ENCODE measurements at places on chromosomes 5 and 9.

DNA sequence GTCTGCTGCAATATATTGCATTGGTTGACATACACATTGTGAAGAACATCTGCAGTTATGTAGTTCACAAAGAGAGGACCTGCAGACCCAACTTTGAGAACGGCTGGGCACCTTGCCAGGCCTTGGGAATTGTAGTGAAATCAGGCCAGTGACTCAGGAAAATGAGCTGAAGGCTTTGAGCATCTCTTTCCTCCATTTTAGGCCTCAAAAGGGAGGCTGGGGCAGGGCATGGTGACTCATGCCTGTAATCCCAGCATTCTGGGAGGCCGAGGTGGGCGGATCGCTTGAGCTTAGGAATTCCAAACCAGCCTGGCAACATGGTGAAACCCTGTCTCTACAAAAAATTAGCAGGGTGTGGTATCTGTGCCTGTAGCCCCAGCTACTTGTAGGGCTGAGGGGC lies 1.4 kb upstream of the IPPK start:
- no peak for DNase-seq

- no peak for DNase-seq
Observed at GRCh38 chr5:141010047-141010793, 41.0 kb upstream of the PCDHB1 start.

- no peak for DNase-seq
Observed at GRCh38 chr9:94443032-94443722, 111.7 kb upstream of the PCAT7 start.

DNA sequence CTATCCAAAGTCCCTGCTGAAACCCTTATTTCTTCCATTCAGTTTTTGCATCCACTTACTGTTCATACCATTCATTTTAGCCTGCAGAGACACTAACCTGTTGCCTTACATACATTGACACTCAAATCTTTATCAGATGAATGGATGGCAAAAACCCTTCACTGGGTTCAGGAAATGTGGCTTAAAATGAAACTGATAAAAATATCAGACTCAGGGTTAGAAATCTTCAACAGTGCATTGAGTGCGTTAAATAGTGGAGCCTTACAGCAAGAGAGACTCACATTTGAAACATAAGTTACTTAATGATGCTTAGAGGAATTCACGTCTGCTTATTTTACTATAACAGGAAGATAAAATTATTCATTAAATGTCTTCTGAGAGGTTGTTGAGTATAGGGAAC lies 28.0 kb upstream of the BNC2 start:
- no peak for DNase-seq

DNA sequence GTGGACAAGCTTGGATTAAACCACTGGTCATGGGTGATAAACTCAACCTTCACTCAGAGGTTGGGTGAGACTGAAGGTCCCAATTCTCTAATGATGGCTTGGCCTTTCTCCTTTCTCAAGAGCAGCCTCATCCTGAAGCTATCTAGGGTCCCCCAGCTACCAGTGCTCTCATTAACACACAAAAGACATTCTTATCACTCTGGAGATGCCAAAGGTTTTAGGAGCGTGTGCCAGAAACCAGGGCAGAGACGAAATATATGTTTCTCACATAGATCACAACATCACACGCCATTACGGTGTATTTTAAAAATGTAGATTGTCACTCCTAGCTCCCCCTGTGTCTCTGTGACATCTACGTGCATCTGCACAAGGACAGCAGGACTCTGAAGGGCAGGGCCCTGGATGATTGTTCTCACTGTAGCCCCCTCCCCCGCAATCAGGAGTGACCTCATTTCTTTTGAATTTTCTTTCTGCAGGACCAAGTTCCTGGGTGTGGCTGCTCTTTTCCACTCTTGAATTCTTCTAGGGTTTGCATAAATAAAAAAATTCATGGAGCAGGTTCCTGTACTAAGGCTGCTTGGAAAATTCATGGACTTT lies 311.3 kb downstream of the GADD45G start:
- DNase-seq: no peak
